Stimulated activated CD8-positive, alpha-beta memory T cell treated with anti-CD3 and anti-CD28 coated beads, Interleukin-4, amount 100 ng/mL, for 4 hours (primary cell): ENCODE measurements at places on chromosomes 7 and 10.

DNA sequence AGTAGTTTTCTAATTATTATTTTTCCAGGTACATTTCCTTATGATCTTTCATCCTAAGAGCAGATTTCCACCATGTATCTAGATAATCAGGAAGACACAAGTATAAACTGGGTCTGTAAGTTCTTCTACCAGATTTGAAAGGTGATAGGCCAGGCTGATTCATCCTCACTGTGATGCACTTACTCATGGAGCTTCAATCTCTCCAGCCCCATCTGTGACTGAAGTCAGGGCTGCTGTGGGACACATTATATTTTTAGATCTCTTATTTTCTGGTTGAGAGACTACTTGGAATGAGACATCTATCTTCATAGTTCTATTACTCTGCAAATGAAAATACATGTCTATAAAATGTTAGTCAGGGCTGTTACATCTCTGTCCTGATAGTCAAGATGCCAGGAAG, 85.5 kb upstream of the SLC25A13 start:
- no peak for DNase-seq

GRCh38 chr7:86991093-86991769, 68.2 kb downstream of the ELAPOR2 start:
- no peak for DNase-seq

DNA sequence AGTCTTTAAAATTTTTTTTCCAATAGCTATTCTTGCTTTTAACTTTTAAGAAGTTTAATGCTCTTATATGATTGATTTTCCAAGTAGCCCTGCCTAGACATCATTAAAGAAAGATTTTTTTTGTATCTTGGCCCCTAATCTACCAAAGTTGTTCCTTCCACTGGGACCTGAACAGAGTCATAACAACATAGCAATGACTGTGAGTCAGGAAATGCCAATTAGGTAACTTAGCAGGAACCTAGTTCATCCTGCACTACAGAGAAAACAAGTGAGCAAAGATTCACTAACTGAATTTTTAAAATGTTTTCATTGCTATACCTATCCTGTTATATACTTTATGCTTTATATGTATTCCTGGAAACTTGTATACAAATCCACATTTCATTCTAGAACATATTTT, 284.7 kb downstream of the BICC1 start:
- no peak for DNase-seq

DNA sequence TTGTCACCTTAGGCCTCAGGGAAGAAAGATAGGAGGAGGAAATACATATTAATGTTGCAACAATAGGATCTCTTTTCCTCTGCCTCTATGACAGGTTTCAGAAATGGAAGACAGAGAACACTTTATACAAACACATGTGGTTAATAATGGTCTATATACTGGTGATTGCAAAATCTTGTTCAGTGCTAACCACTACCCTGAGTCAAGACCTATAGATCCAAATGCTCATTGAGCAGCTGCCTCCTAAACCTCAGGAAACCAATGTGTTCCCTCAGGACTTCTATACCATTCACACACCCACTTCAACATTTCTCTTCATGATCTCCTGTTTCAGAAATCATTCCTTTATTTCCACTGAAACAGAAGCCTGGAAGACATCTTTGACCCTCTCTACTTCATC, 32.5 kb upstream of the VWDE start:
- DNase-seq, result no peak

- no peak for DNase-seq
These were observed 9.4 kb downstream of the TSPAN15 start for GRCh38 chr10:69460576-69461242.

DNA sequence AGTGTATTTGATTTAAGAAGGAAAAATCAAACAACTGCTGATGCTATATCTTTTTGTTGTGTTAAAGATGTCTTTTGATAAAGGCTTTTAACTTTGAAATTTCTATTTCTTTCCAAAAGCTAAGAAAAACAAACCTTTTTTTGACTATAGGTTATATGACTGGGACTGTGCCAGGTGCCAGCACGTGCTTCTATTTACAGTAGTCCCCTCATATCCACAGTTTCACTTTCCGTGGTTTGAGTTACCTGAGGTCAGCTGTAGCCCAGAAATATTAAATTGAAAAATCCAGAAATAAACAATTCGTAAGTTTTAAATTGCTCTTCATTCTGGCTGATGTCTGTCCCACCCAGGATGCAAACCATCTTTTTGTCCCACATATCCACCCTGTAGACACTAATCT, 104.3 kb downstream of the BBS9 start:
- no peak for DNase-seq

- DNase-seq, result no peak
These were observed 263.1 kb downstream of the RPS24 start for GRCh38 chr10:78296785-78297184.

DNA sequence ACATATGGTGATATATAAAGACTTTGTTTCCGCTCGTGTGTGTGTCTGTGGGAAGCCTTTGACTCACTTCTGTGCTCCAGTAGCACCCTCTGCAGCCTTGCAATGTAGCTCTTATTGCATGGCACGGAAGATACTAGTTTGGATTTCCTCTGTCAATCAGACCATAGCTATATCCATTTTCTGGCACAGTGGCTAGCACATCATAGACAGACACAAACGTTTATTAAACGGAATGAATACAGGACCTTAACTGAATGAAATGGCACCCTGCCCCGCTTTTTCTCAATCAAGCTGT, 124.0 kb upstream of the PTPN20 start:
- no peak for DNase-seq

- DNase-seq, result no peak
These were observed 36.1 kb upstream of the CHST15 start for GRCh38 chr10:124129471-124129870.

- no peak for DNase-seq
These were observed 20.2 kb upstream of the FOXK1 start for GRCh38 chr7:4661871-4662270.
